Kidney capillary endothelial cell (primary cell): ENCODE measurements at places on chromosomes 6 and 20.

GRCh38 chr6:95593025-95593424 is 15.7 kb downstream of the MANEA start:
- DNase-seq: no peak

GRCh38 chr6:38311201-38311600 is 328.5 kb downstream of the BTBD9 start:
- DNase-seq: no peak

DNA sequence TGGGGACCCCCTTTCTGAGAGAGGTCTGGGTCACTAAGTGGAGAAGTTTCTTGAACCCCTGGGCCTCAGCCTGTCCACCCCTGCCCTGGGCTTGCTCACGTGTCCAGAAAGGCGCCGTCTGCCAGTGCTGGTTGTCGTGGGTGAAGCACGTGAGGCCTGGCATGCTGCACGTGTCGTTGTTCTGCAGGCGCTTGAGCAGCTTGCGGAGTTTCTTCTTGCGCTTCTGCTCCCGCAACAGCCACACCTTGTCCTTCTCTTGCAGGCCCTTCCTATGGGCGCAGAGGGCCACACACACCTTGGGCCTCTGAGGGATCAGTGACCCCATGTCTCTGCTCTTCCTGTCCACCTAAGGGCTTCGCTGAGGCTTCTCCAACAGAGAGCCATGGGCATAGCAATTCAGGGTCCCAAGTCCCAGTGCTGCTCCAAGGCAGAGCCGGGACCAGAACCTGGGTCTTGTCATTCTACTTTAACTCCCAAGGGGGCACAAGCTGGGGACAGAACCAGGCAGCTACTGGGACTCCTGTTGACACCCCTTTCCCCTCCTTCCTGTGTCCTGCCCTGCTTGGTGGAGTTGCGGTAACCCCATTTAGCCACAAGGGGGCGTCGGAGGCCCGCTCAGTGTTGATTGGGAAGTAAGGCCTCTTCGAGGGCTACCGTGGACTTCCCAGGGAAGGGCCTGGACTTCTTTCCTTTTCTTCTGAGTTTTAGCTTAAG is 121.8 kb downstream of the SULF2 start:
- DNase-seq: peak; percentile 71

GRCh38 chr6:76770281-76770680 is 693.0 kb downstream of the HTR1B start:
- DNase-seq: no peak

GRCh38 chr20:17640146-17640874 is 41.7 kb downstream of the RRBP1 start:
- no peak for DNase-seq

GRCh38 chr6:53986165-53986720 is 125.0 kb upstream of the MLIP start:
- DNase-seq: peak; percentile 51

DNA sequence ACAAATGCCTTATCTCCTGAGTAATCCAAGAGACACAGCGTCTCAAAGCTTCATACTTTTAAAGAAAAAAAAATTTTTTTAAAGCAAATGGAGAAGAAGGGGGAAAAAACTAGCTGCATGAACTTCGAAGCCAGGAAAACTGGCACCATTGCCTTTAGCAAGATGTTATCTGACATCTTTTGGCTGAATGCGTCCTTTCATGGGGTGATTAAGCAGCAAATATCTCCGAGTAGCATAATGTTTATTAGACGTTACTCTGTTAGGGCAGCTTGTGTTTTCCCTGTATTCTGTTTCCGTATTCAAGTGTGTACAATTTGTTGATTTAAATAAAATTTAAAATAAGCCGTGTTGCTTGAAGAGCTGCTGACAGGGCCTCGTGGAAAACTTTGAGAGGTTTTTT is 76.5 kb upstream of the TSHZ2 start:
- DNase-seq: no peak

GRCh38 chr20:57468523-57469417 is 56.2 kb downstream of the CTCFL start:
- no peak for DNase-seq

DNA sequence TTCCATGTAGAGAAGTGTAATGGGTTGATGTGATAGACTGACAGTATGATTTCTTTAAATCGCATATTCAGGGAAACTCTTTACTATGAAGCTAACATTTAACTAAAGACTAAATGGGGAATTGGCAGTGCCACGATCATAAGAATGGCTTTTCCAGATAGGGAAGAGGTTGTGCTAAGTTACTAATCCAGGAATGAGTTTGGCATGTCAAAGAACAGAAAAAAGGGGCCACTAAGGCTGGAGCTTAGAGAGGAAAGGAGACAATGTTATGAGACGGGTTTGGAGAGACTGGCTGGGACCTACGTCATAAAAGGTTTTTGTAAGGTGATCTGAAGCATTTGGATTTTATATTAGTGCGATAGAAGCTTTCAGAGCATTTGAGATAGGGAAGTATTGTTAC is 40.6 kb downstream of the SENP6 start:
- DNase-seq: no peak
